ENCODE measurements at places on chromosomes 2 and 18.

- DNase-seq: no peak
Observed at GRCh38 chr2:134500211-134500935, 218.4 kb downstream of the TMEM163 start.

GRCh38 chr18:26205318-26205717 lies 20.9 kb upstream of the TAF4B start:
- no peak for DNase-seq

- no peak for DNase-seq
Observed at GRCh38 chr2:22213237-22213636, 1089.5 kb downstream of the TDRD15 start.

DNA sequence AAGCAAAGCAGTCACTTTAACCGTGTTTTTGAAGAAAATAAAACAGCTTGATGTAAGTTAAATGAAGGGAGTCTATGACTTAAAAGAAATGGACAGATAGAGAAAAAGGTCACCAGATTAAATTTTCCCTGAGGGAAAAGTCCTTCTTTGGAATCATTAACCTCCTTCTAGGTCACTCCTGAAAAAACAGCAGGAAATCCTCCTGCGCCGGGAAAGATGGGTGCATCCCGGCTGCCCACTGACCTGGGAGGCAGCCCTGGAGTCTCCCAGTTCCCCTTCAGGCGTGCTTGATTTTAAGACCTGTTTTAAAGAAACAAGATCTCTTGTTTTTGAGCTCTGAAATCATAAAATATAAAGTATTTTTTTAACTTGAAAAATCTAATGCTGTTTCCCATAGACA lies 18.4 kb upstream of the ZNF521 start:
- no peak for DNase-seq

DNA sequence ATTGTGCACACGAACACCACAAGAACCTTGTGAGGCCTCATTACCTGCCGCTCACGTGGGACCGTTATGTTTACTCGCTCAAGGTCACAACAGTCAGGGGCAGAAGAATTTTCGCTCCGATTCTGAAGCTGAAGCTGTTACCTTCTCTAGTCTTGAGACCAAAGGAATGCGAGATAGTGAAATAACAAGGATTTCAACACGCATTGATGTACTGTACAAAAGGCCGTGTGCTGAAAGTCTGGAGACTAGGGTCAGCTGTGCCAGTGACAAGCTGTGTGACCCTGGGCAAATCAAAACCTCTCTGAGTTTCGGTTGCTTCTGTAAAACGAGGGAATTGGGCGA lies 583 bp downstream of the NEMP2 start:
- DNase-seq: no peak

Measured in COLO829 (cell line).